Astrocyte of the spinal cord (primary cell): ENCODE measurements at places on chromosomes 12 and 14.

DNA sequence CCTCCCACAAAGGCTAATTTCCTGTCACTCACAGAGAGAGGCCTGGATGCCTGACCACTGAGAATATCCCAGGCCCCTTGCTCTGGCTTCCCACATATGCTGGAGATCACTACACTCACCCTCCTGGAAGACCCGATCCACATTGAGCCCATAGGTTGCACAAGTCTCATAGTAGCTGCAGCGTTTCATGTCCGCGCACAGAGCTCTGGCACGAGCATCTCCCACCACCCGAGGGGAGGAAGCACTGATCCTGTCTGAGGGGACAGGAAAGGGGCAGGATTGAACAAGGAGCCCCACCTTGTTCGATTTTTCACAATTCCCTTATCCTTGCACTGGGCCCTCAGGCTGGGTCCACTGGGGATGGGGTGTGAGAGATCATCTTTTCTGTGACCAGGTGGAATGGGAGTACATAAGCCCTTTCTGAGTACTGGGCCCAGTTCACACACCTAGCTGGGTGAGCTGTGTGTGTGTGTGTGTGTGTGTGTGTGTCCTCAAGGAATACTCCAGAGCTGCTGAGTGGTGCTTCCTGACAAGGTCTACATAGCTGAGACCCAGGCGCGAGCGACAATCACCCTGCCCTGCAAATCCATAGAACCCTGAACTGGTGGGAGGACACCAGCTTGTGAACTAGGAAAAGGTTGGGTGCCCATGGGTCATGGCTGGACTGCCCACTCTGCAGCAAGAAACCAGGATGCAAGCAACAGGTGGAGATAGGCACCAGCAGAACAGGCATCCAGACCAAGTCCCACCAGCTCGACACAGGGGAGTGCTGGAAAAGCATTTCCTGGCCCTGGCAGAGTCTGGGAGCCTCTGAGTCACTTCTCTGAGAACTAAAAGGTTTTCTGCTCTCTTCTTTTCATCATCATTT, 5.6 kb downstream of the AGAP2 start:
- DNase-seq, result no peak

GRCh38 chr12:14995583-14996425, 23.0 kb downstream of the PDE6H start:
- DNase-seq, result peak; percentile 74

- DNase-seq, result no peak
Measured at GRCh38 chr14:62501021-62501750, 544.1 kb downstream of the KCNH5 start.

DNA sequence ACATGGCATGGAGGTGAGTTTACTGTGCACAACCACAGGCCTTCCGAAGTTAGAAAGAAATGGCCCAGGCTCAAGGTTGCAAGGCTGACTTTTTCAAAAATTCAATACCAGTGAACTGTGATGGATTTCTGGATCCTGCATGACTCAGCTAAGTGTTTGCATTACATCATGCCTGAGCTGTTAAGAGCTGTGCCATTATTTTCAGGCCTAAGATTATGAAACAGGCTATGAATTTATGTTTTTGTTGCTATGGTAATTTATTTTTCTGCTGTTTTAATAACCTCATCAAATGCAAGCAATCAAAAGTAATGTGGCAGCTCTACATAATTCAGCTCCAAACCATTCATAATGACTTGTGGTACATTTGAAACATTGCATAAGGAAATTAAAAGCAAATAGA, 457.7 kb upstream of the TMEM132C start:
- peak; percentile 88 for DNase-seq

- DNase-seq, result peak; percentile 75
Measured at GRCh38 chr12:77133566-77133965, 68.2 kb upstream of the E2F7 start.
